ENCODE measurements at places on chromosomes 12 and 14.

- no peak for DNase-seq
These were observed 552.5 kb downstream of the LRFN5 start for GRCh38 chr14:42159138-42159537.

- DNase-seq: no peak
These were observed 4.6 kb downstream of the SNRPF start for GRCh38 chr12:95863337-95863736.

GRCh38 chr14:51302295-51303030 is 62.4 kb downstream of the TMX1 start:
- DNase-seq: peak; percentile 30

DNA sequence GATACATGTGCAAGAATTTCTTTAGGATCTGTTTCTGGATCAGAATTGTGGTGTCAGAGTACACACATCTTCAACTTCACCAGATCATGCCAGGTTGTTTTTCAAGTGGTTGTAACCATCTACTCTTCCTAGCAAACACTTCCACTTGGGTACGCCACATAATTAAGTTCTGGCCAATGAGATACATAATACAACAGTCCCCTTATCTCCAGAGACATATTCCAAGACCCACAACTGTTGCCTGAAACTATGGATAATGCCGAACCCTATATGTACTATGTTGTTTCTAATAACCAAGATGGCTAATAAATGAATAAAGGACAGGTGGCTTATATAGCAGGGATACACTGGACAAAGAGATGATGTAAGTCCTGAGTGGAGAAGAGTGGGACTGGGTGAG is 2.5 kb upstream of the CHPT1 start:
- no peak for DNase-seq

- no peak for DNase-seq
These were observed 18.9 kb upstream of the SYNDIG1L start for GRCh38 chr14:74444866-74445265.

DNA sequence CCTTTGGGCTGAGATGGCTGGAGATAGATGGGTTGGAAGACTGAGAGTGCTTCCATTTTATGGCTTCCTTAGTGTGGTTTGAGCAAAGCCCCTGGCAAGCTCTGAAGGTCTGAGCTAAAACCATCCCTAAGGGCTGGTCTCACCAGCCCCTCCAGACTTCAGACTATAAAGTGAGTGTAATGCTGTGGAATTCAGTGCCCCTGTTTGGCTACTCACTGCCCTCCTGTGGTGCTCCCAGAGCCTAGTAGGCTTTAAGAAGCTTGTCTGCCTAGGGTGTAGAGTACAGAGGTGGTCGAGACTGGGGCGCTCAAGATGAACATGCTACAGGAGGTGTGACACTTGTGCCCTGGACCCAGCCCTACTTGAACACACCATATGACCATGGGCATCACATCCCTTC is 246.7 kb upstream of the FKBP4 start:
- no peak for DNase-seq

DNA sequence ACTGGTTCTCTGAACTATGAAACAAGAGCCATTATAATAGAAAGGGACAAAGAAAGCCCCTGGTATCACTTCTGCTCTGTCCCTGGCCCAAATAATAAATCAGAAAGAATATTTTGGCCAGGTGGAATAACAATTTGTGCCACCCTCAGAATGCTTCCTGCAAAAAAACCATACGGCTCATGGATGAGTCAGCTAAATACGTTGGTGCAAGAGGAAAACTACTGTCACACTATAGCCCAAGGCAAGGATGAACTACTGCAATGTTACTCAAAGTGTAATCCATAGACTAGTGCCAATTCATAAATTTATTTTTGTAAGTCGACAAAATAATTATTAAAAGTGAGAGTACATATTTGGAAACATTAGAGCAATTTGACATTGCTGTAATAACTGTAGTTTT is 68.2 kb downstream of the ANKS1B start:
- no peak for DNase-seq

Measured in NCI-H1092 treated with DMSO at 0.1 percent for 48 hours (cell line).